Activated naive CD4-positive, alpha-beta T cell treated with anti-CD3 and anti-CD28 coated beads for 36 hours (primary cell): ENCODE measurements at places on chromosomes 12 and 14. TPM values are rescaled to one million over a fixed set of nuclear protein-coding genes. Genes with fewer than 3 reads are reported as not detected.

NEUROD4 gene
- total RNA-seq: not detected

DNA sequence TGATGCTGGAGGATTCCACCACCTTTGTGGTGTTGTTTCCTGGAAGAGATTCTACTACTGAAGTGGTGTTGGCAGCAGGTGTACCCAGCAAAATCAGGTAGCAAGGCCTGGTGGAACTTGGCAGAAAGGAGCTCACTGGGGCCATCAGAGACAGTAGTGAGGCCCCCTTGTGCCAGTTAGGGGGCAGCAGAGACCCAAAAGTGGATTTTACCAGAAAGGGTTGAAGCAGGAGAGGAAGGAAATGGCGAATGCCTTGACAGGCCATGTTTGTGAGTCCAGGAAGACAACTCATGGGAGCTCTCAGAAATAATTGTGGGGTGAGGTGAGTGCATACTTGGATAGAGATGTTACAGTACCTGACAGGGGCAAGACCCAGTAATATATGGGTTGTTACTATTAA, 137.7 kb upstream of the FGD4 start:
- no peak overlapping the region for H3K4me3 ChIP-seq
- H3K27me3 ChIP-seq: no peaks in the 10 kb centered on the region
- peak; percentile 46 for DNase-seq
- H3K27ac ChIP-seq: no peak overlapping the region
- peaks cover 5% of the 10 kb centered on the region for H3K36me3 ChIP-seq

MYRFL gene
- not detected for total RNA-seq

DNA sequence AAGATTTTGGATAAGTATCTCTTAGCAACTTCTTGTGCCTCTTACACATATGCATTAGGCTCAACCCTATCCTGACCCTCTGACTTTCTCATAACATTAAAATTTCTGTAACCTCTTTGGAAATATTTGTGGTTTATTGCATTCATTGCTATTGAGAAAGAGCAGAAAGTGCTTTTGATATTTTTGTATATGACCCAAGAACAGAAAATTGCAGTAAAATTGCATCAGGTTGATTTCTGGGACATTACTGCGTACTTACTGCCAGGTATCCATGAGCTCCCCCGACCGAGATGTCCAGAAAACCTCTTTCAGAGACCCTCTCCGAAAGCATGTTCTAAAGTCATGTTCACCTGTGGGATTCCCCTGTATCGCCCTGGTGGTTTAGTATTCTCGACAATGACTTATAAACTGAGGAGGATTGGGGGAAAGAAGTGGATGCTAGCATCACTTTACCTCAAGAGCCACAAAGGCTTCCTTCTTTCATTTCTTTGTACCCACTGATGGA, 14.5 kb upstream of the IL22 start:
- H3K36me3 ChIP-seq: no peaks in the 10 kb centered on the region
- peaks cover 41% of the 10 kb centered on the region for H3K27me3 ChIP-seq
- DNase-seq: peak; percentile 16
- H3K27ac ChIP-seq: no peak overlapping the region

- peaks cover 52% of the 10 kb centered on the region for H3K4me1 ChIP-seq
- peaks cover 2% of the 10 kb centered on the region for H3K36me3 ChIP-seq
- DNase-seq: no peak
- no peak overlapping the region for H3K4me3 ChIP-seq
- H3K27me3 ChIP-seq: no peaks in the 10 kb centered on the region
- H3K27ac ChIP-seq: no peak overlapping the region
Observed at GRCh38 chr12:104668274-104668718, 211.5 kb downstream of the CHST11 start.

- no peak overlapping the region for H3K4me3 ChIP-seq
- H3K4me1 ChIP-seq: no peaks in the 10 kb centered on the region
- H3K27ac ChIP-seq: no peak overlapping the region
- no peaks in the 10 kb centered on the region for H3K27me3 ChIP-seq
- no peak for DNase-seq
- no peaks in the 10 kb centered on the region for H3K36me3 ChIP-seq
Observed at GRCh38 chr14:28831126-28831525, 64.5 kb downstream of the FOXG1 start.

DNA sequence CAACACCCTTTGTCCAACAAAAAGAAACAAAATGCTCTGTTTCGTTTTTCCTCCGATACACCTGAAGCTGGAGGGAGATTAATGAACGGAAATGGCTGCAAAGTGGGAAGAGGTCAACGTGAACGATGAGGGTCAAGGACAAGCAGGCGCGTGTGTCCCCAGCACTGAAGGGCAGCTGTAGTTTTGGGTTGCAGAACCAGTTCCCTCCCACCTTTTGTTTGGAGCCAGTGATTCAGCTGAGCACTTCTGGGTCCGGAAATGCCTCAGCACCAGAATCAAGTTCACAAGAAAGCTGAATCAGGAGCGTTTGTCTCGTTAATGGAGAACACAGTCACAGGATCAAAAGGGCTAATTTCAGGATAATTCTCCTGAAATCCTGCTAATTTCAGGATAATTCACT, 51.1 kb upstream of the PWP1 start:
- no peak overlapping the region for H3K27ac ChIP-seq

DNA sequence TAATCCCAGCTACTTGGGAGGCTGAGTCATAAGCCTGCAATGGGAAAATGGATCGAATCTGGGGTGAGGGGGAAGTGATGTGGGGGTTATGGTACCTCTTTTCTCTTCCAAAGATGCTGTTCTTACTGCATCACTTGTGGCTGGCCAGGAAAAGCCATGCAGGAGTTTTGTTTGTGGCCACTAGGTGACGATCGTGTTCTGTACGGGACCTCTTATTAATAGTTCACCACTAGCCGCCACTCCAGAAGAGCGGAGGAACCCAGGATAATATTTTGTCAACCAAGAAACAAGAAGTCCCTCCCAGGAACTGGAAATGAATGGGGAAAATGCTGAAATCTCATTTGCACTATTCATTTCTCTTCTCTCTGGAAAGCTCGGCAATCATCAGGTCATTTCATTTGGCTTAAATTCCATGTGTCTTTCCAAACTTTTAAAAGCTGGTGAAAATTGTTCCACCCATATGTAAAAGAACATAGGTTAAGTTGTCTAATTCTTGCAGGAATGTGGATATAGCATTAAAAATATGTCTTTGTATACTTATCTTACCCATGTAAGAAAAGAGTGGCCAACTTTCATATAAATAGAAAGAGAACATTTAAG, 8.9 kb downstream of the GPR65 start:
- H3K27me3 ChIP-seq: no peaks in the 10 kb centered on the region
- H3K36me3 ChIP-seq: peaks cover 41% of the 10 kb centered on the region
- H3K4me1 ChIP-seq: peaks cover 61% of the 10 kb centered on the region
- no peak overlapping the region for H3K4me3 ChIP-seq
- no peak overlapping the region for H3K27ac ChIP-seq

DNA sequence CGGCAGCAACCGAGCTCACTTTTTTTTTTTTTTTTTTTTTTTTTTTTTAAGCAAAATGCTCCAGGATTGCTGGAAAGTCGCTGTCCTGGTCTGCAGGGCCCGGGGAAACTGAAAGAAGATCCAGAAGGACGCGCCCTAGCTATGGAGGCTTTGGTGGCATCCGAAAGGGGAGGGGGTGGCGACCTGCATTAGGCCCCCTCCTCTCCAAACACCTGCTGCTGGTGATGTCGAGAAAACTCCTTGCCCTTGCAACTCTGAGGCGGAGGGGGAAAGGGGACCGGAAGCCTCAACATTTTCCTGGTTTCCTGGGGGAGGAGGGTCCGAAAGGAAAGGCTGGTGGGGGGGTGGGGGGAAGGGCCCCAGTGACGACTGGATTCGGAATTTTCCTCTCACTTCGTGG, 421.1 kb downstream of the VRK1 start:
- DNase-seq: no peak
- H3K27me3 ChIP-seq: peaks cover 3% of the 10 kb centered on the region
- peak overlapping the region; percentile 72 for H3K4me3 ChIP-seq
- no peaks in the 10 kb centered on the region for H3K36me3 ChIP-seq
- no peak overlapping the region for H3K27ac ChIP-seq

- H3K36me3 ChIP-seq: no peaks in the 10 kb centered on the region
- H3K27ac ChIP-seq: no peak overlapping the region
- no peaks in the 10 kb centered on the region for H3K27me3 ChIP-seq
Observed at GRCh38 chr12:84186433-84186832, 726.2 kb downstream of the SLC6A15 start.

GRCh38 chr14:102200690-102201352, 61.1 kb downstream of the WDR20 start:
- H3K4me3 ChIP-seq: no peak overlapping the region
- peak overlapping the region; percentile 2 for H3K27ac ChIP-seq
- H3K36me3 ChIP-seq: peaks cover 32% of the 10 kb centered on the region
- H3K4me1 ChIP-seq: peaks cover 61% of the 10 kb centered on the region
